Parietal lobe (tissue), 2 donors: ENCODE measurements at places on chromosomes 12 and 14. TPM values are rescaled to one million over a fixed set of nuclear protein-coding genes. Genes with fewer than 3 reads are reported as not detected.

BTBD7 gene
- 49.1 TPM for total RNA-seq

RTN1 gene
- total RNA-seq = 797 TPM

FAM90A1 gene
- total RNA-seq = not detected

GYS2 gene
- total RNA-seq = not detected

FOXM1 gene
- total RNA-seq = 3.4 TPM

GUCY2C gene
- not detected for total RNA-seq

CPNE6 gene
- 27.2 TPM for total RNA-seq

LMNTD1 gene
- not detected for total RNA-seq

PPP4R4 gene
- 1.6 TPM for total RNA-seq

LRP1 gene
- total RNA-seq = 135 TPM

KRT71 gene
- not detected for total RNA-seq

TMEM132C gene
- total RNA-seq = 1.9 TPM

TGFB3 gene
- total RNA-seq = 21.6 TPM

CCDC85C gene
- 8.1 TPM for total RNA-seq

PCED1B gene
- 1.3 TPM for total RNA-seq

SLC17A8 gene
- 0.63 TPM for total RNA-seq

ASB2 gene
- not detected for total RNA-seq

TAS2R7 gene
- total RNA-seq = 0.94 TPM

REM2 gene
- total RNA-seq = 1.9 TPM

ARID2 gene
- 88.0 TPM for total RNA-seq

RPGRIP1 gene
- 0.94 TPM for total RNA-seq

PMEL gene
- not detected for total RNA-seq

NXPH4 gene
- 1.6 TPM for total RNA-seq

MBD6 gene
- total RNA-seq = 6.3 TPM

DCAF4 gene
- total RNA-seq = 14.7 TPM
